ENCODE measurements at places on chromosomes 2 and 18. TPM values are rescaled to one million over a fixed set of nuclear protein-coding genes. Genes with fewer than 3 reads are reported as not detected.

DNA sequence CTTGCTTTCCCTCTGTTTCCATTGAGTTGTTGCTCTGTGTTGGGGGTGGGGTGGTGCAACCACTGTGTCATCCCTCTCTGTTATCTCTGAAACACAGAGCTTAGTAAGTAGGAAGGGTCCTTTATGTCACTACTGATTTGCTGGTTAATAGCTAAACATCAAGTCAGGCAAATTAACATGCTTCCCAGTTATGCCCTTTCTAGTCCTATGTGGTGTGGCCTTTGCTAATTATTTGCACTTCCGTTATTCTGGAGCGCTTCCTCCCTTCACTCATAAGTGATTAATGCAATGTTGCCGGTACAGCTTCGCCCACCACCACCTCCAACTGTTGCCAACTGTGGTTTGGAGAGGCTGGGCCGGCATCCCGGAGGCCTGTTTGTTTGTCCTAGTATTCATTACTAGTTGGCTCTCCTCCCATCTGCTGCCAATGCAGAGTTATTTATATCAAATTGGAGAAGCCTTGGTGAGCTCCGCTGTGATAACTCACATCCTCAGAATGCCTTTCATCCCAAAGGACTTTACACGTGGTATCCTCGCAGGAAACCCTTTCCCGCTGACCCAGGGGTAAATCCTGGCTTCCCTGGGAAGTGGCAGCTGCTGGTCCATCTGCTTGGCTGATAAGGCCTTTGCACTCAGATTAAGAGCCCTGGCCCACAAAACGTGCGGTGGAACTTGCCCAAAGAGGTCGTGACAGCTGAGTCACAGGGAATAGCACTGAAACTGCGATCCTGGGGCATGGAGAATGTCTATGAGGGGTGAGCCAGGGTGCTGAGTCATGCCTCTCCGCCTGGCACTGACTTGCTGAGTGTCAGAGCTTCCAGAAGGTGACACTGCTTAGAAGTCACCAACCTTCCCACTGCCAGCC lies 72.0 kb upstream of the ZCCHC2 start:
- peak; percentile 93 for DNase-seq

- DNase-seq, result no peak
Observed at GRCh38 chr2:143399631-143400069, 270.4 kb downstream of the ARHGAP15 start.

The KYNU gene
- total RNA-seq, result not detected

GRCh38 chr2:23351388-23352141 lies 33.4 kb upstream of the KLHL29 start:
- peak; percentile 72 for DNase-seq

DNA sequence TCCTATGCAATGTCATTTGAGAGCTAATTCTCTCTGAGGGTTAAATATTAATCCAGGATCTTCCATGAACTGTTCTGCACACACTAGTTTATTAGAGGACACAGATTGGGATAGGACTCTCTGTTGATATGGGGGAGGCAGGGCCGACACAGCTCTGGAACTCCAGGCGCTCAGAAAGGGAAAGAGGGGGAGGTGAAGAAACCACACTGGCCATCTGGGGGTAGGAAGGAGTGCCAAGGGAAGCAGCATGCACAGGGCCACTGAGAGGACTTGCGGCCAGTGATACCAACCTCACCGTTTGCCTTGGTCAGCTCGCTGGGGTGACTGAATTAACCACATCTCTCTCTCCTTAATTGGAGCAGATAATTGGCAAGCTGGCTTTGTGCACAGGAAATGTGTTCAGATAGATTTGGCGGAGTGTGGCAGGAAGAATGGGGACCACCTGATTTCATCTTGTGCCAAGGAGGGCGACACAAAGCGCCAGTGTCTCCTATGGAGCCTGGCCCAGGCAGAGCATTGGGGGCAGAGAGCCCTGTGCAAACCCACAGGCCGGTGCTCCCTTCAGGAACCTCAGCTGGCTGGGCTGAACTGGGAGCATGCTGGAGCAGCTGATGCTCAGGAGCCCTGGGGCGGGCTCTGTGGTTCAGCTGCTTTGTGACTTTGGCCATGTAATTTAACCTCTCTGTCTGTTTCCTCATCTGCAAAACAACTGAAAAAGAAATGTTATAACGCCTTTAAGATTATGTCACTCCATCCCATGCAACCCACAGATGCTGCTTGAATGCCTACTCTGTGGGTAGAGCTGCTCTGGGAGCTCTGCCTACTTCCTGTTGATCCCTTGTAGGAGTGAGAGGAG lies 114.7 kb upstream of the STON1 start:
- no peak for DNase-seq

DNA sequence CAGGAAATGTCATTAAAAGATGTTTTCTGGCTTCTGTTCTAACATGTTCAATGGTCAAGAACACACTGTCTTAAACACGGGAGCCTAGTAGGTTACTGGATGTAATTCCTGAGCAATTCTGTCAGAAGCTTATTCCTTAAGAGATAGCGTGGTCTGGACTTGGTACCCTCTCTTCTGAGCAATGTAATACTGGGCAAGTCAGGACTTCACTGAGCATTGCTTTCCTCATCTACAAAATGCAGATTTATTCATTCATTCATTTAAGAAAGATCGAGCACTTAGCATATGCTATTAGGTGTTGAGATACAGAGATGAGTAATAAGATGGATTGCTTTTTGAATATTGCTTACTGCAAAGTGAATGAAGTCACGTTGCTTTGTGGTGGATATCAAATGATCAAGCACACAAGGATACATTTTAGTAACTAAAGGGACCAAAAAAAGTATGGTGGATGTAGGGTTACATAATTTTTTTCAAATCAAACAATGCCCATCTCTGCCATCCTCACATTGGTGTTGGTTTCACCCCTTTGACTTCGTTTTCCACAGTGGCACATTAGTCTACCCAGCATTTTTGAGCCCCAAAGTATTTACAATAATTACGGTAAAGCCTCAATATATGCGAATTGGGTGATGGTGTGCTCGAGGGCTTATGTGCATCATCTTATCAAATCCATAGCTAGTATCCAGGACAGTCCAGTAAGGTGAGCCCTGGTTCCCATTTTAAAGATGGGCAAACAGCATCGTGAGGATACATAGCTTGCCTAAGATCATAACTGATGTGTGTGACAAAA lies 65.3 kb downstream of the ZC3H6 start:
- no peak for DNase-seq

- DNase-seq, result no peak
Observed at GRCh38 chr18:78652001-78652545, 327.5 kb upstream of the SALL3 start.

- DNase-seq, result peak; percentile 22
Observed at GRCh38 chr18:61199171-61199848, 133.9 kb upstream of the CDH20 start.
